ENCODE measurements at places on chromosomes 5 and 9.

- no peak for DNase-seq
Observed at GRCh38 chr5:173743641-173744343, 127.3 kb upstream of the BOD1 start.

GRCh38 chr5:142814122-142814521 is 43.9 kb downstream of the ARHGAP26 start:
- DNase-seq: no peak

DNA sequence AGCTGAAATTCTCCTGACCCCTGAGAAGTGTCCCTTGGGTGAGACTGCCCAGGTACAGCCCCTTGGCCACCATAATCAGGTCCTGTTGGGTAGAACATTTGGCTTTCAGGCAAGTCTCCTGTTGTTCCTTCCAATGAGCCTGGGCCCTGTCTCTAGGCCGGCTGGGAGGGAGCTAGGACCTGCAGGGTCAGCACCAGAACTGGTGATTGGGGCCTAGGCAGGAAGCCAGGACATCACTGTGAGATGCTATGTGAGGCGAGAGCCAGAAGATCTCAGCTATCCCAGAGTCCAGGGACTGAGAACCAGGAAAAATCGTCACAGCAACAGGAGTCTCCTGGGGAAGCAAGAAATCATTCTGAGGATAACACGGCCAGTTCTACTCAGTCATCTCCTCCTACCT is 51.5 kb downstream of the PCDH1 start:
- DNase-seq: no peak

- no peak for DNase-seq
Observed at GRCh38 chr5:109573766-109574165, 116.0 kb upstream of the MAN2A1 start.

DNA sequence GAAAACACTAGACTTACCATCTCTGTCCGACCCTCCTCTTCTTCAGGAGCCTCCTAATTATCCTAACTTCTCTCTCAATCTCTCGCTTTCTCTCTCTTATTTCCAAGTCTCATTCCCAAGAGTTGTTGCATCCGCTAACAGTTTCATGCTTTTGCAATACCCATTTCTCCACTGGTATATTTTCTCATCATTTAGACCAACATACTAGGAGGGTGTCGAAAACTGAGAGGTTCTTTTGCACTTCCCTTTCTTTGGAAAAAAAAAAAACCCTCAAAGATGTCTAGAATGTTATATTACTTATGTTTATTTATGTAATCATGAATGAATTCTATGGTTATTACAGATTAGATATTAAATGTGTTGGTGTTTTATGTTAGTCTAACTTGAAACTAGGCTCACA is 35.9 kb downstream of the SPZ1 start:
- DNase-seq: no peak

Data from stimulated activated naive CD4-positive, alpha-beta T cell (primary cell).